Foreskin keratinocyte (primary cell): ENCODE measurements at places on chromosomes 6 and 20. TPM values are rescaled to one million over a fixed set of nuclear protein-coding genes. Genes with fewer than 3 reads are reported as not detected.

The IL20RA gene
- 1.2 and 1.7 TPM in 2 replicates for total RNA-seq

The COX4I2 gene
- total RNA-seq, result not detected in 2 replicates

The GSTA2 gene
- total RNA-seq, result not detected in 2 replicates

The TAGAP gene
- 0.07 TPM in 2 replicates for total RNA-seq

The GPR63 gene
- 2.8 and 3.2 TPM in 2 replicates for total RNA-seq

The CDH26 gene
- 1.1 and 1.2 TPM in 2 replicates for total RNA-seq

The PBOV1 gene
- not detected in 2 replicates for total RNA-seq

The EPHA7 gene
- under 0.01 TPM in 1 of 2 replicates, not detected in the other for total RNA-seq

The ADTRP gene
- total RNA-seq, result 3.1 and 5.5 TPM in 2 replicates

The SLC4A11 gene
- total RNA-seq, result 11.3 TPM in 2 replicates

The TXLNB gene
- not detected in 2 replicates for total RNA-seq

The MAFB gene
- total RNA-seq, result 0.18 and 0.34 TPM in 2 replicates

The CHMP4B gene
- 40.6 and 47.4 TPM in 2 replicates for total RNA-seq

The LZTS3 gene
- total RNA-seq, result 3.1 and 3.3 TPM in 2 replicates

The SF3B5 gene
- 161 and 165 TPM in 2 replicates for total RNA-seq
